COR-L47 (cell line): ENCODE measurements at places on chromosomes 16 and 17.
A peak's percentile ranks its signal among the peaks of the same experiment; 100 is the strongest.

DNA sequence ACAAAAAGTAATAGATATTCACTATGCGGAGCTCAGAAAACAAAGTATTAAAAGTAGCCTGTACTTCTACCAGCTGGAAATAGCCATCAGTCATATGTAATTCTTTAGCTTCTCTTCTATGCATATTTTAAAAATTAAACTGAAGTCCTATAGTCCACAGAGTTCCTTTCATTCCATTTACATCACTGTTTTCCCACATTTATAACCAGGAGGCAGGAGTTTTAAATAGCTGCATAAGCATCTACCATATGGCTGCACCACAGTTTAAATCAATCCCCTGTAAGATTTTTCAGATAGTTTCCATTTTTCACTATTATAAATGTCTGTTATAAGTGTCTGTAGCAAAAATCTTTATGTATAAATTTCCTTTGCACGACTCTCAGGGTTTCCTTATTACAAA lies 45.1 kb downstream of the ZFHX3 start:
- DNase-seq = no peak

DNA sequence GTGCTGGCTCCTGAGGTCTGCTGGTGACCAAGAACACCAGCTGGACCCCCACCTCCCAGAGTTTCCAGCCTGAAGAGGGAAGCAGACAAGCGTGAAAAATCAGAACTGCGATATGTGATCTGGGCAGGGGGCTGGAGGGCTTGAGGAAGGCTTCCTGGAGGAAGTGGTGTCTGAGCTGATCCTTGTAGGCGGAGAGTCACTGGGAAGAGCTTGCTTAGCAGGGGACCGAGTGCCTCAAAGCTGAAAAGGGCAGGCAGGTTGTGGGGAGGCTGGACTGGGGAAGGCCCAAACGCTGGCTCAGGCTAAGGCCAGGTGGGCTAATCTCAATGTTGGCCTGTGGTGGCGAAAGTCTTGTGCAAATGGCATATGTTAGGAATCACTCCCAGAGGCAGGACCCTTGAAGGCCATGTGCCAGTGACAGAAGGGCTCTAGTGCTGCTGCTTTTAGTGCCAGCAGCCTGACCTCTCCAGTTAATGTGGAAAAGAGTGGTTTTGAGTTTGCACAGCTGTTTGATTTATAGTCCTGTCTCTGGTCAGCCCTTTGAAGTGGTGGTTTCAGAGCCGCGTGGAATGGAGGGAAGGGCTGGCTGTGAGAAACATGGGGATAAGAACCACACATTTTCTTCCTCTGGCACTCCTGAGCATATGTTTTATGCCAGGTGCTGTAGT lies 85.3 kb upstream of the LGALS9 start:
- no peak for DNase-seq

DNA sequence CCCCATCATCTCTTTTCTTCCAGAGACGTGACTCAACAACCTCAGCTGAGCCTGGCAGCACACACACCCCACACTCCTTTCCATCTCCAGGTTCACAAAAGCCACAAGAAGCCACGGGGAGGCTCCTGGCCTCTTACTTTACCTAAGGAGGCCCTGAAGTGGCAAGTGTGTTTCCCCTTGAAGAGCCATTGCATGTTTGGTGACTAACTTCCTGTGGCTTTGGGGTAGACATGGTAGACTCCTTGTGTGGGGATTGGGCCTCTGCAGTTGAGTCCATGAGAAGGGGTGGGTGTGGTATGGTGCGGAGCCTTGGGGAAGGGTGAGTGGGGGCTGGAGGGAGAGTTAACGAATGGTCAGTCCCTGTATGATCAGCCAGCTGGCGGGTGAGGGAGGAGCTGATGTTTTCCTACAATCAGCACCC lies 24.2 kb downstream of the SAP30BP start:
- DNase-seq = no peak

- no peak for DNase-seq
Observed at GRCh38 chr16:88575251-88575650, 5.0 kb downstream of the ZC3H18 start.

DNA sequence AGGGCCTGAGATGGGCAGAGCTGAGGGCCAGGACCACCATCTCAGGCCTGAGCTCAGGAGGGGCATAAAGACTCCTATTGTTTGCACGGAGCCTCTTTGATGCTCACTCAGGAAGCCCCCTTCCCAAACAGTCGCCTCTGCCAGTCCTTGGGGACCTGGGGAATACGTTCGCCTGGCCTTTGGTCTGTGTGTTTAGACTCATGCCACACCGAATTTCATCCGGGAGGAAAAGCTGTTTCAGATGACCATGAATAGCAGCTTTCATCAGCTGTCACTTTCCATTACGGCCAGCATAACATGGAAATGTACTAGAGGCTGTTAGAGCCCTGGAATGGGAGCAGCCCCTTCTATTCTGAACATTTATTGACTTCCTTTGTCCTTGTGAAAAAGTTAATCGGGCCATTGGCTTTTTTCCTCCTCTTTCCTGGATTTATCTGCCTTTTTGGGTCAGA lies 139.0 kb downstream of the HS3ST3A1 start:
- no peak for DNase-seq

- peak; percentile 31 for DNase-seq
Observed at GRCh38 chr16:25135254-25135878, 23.8 kb downstream of the LCMT1 start.

DNA sequence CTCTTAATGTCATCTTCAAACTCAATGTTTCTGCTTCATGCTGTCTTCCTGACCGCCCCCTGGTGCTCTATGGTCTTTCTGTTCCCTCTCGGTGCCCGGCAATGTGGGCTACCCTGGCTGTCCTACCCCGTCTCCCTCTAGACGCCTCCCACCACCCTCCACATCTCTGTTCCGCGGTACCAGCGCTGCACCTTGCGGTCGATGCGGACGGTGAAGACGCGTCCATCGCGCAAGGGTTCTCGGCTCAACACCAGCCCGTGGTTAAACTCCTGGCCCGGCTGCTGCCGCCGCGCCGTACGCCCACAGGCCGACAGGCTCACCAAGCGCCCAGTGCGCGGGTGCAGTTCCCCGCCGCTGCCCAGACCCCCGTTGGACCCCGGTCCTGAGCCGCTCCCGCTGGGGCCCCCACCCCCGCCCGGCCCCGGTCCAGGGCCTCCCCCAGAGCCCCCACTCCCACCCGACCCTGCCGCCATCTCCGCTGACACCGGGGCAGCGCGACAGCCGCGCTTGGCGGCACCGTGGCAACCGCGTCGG lies at the start of gene NEURL4:
TSS of gene NEURL4 (minus strand) at position 496 of the 534 bp plus-strand sequence. CDS start at position 473, 23 bp downstream.
- DNase-seq = no peak

GRCh38 chr17:61689610-61690180 lies 98.7 kb upstream of the NACA2 start:
- no peak for DNase-seq

DNA sequence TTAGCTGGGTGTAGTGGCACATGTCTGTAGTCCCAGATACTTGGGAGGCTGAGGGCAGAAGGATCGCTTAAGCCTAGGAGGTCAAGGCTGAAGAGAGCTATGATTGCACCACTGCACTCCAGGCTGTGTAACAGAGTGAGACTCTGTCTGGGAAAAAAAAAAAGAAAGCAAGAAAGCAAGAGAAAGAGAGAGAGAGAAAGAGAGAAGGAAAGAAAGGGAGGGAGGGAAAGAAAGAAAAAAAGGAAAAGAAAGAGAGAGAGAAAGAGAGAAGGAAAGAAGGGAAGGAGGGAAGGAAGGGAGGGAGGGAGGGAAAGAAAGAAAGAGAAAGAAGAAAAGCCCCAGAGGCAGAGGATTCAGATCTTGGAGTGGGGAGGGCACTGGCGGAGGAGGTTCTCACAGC lies 6.5 kb downstream of the DHX58 start:
- DNase-seq = no peak

- no peak for DNase-seq
Observed at GRCh38 chr16:28596840-28597691, at the start of gene SULT1A2. TSS of gene SULT1A2 (minus strand) at chr16:28597050. CDS start at chr16:28595930, 1,120 bp downstream.

DNA sequence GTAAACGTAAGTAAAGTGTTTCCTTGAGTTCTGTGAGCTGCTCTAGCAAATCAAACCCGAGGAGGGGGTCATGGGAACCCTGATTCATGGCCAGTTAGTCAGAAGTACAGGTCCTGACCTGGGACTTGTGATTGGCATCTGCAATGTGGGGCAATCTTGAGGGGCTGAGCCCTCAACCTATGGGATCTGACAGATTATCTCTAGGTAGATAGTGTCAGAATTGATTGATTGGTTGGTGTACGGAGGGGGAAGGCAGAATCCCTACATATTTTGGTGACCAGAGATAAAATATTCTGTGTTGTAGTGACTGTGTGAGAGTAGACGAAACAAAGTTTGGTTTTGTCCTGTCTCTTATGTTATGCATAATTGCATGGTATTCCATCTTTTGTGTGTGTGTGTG lies 100.5 kb upstream of the NETO2 start:
- no peak for DNase-seq

- peak; percentile 37 for DNase-seq
Observed at GRCh38 chr16:84559311-84559932, 55.0 kb upstream of the MEAK7 start.

- DNase-seq = no peak
Observed at GRCh38 chr16:6918646-6919045, 414.0 kb upstream of the RBFOX1 start.

DNA sequence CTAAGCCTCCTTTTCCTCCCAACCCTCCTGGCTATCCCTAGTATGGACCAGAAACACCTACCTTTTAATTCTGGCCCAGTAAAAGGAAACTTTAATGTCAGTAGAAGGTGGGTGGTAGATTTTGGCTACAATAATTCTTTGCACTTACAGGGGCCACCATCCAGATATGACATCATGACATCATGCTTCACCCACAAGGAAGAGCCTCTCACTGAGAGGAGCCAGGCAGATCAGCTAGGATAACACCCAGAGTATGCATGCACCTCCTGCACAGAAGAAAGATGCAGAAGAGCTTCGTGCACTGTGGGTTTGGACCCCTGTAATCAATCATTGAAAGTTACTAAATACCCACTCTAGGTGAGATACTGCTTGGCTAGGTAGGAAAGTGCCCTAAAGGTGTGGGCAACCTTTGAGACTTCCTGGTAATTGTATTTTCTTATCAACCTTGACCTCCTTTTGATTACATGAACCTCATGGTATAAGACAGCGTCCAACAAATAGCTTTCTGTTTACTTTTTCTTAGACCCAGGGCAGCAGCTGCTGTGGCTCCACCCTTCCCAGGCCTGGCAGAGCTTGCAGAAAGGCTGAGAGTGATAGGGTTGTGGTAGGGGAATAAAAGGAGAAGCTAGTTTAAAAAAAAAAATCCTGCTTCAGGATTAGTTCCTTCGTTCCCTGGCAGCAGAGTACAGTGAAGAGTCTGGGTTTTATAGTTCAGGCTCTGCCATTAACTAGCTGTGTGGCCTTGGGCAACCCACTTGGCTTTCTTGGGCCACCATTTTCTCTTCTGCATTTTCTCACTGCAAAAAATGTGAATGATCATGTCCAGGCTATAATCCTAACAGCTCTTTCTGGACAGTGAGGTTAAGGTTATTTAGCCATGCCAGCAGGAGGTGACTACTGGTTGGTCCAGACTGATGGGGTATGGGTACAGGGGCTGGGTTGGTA lies 6.2 kb downstream of the MAP3K14 start:
- DNase-seq = peak; percentile 38

DNA sequence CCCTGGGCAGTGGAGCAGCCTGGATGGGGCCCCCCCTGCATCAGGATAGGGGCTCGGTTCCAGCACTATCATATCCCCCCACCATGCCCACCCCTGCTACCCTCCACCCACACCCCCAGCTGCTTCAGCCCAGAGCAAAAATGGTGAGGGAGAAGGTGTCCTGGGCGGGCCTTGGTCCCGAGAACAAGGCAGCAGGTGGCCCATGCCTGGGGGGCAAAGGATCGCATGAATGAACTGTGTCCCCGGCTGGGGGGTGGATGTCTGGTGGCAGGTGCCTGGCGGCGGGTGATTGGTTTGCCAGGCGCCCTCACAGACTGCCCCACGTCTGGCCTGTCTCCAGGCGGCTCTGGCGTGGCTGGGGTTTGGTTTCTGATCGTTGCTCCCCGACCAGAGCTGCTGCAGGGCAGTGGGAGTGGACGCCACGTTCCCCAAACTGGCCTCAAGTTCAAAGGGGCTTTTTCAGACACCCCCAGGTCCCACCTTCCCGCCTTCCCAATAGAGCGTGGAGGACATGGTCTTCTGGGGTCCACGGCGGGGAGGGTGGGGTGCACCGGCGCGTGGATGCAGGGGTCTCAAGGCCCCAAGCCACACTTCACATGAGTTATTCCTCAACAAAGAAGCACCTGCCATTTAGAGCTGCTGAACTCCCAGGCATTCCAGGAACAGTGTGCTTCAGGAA lies 12.6 kb downstream of the UTS2R start:
- no peak for DNase-seq

DNA sequence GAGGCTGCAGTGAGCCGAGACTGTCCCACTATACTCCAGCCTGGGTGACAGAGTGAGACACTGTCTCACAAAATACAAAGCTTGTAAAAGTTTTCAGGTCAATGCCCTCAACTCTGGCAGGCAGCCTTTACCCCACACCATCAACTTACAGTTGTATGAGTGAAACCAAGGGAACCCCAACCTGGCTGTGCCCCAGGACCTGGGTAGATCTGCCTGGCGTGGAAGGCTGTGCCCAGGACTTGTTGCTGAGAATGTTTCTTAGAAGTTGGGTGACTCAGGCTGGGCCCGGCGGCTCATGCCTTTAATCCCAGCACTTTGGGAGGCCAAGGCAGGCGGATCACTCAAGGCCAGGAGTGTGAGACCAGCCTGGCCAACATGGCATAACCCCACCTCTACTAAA lies 7.8 kb downstream of the CES3 start:
- no peak for DNase-seq

DNA sequence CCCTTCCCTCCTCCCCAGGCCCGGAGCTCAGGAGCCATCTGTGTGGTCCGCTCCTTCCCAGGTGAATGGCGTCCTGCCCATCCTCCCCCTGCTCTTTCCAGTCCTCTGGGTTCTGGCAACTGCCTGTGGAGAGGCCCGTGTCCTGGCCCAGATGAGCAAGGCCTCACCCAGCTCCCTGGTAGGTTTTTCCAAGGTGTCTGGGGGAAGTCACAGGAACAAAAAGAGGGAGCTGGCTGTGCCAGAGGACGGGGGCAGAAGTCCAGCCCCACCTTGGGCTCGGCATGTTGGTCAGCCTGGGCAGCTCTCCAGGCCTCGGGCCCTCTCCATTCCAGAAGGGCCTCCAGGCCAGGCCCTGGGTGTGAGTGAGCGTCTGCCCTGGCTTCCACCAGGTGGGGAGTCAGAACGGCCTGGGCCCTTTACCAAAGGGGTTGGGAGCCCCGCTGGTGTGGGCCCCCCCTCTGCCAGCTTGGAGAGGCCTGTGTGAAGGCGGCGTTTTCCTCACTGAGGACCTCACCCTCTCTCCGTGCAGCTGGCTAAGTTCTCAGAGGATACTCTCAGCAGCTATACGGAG lies 25.1 kb downstream of the CASKIN2 start:
- no peak for DNase-seq

DNA sequence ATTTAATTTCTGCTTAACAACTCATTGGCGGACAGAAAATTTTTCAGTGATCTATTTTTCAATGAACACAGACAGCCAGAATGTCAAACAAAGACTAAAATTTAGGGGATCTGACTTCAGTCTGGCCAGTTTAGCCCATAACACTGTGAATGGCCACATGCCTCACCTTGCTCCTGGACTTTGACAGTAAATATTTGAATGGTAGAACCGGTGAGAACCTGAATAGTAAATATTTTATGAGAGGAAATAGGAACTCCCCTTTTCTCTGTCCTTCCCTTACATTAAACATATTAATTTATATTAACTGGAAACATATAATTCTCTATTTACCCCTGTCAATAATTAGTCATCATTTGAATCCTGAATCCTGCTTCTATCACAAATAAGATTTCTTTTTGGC lies 942.1 kb downstream of the KCNJ2 start:
- DNase-seq = no peak

- no peak for DNase-seq
Observed at GRCh38 chr17:19718613-19719354, 2.4 kb upstream of the SLC47A2 start.

- DNase-seq = no peak
Observed at GRCh38 chr16:15653227-15653626, 3.2 kb downstream of the NDE1 start.

- DNase-seq = no peak
Observed at GRCh38 chr17:79622776-79623175, 11.9 kb upstream of the RBFOX3 start.
